Hematopoietic multipotent progenitor cell treated with erythropoietin and hydrocortisone succinate and interleukin-3 and kit ligand, for 17 days (in vitro differentiated cells): ENCODE measurements at places on chromosomes 16 and 17.

DNA sequence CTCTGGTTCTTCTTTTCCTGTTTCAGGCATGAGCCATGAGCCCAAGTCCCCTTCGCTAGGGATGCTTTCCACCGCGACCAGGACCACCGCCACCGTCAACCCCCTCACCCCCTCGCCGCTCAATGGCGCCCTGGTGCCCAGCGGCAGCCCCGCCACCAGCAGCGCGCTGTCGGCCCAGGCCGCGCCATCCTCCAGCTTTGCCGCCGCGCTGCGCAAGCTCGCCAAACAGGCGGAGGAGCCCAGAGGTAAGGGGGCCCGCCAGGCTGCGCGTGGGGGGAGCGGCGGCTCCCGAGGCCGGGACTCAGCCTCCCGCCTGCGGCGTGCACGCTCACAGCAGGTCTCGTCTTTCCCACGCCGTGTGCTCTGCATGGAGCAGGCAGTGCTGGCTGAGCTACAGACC, 20.8 kb downstream of the GSE1 start:
- DNase-seq: no peak

- no peak for DNase-seq
These were observed 71.8 kb downstream of the PLD6 start for GRCh38 chr17:17134051-17134956.

DNA sequence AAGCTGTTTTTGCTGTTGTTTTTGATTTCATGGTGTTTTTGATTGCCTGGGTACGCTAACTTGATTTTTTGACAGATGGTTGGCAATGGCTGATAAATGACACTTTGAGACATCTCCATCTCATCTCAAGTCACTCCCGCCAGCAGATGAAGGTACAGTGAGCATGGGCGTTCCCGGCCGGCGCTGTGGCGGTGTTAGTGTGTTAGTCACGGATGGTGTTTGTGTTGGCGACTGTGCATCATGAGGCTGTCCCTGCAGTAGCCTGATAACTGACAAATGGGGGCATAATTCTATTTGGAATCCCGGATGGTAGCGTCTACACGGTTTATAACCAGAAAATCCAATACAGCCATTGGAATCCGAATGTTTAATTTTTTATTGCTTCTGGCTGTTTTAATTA, 81.6 kb upstream of the ZNF750 start:
- DNase-seq: no peak

GRCh38 chr17:78416791-78417530, 38.5 kb downstream of the PGS1 start:
- no peak for DNase-seq

GRCh38 chr17:32319548-32319905, 22.4 kb downstream of the C17orf75 start:
- DNase-seq: peak; percentile 87

DNA sequence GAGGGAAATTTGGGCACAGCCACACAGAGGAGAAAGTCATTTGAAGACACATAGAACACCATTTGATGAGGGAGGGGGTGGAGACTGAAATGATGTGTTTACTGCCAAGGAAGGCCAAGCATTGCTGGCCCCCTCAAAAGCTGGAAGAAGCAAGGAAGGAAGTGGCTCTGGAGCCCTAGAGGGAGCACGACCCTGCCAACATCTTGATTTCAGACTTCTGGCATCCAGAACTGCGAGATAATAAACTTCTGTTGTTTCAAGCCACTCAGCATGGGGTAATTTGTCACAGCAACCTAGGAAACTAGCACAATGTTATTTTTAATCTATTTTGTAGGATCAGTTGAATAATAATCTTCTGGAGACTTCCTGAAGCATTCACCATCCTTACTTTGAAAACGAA, 314.8 kb upstream of the GOT2 start:
- DNase-seq: no peak

- DNase-seq: no peak
These were observed 205.6 kb downstream of the FOXL1 start for GRCh38 chr16:86783636-86784626.

GRCh38 chr17:10557422-10557821, 8.0 kb upstream of the MYH2 start:
- DNase-seq: no peak

GRCh38 chr17:10628756-10629155, 28.4 kb downstream of the MYH3 start:
- DNase-seq: peak; percentile 24

DNA sequence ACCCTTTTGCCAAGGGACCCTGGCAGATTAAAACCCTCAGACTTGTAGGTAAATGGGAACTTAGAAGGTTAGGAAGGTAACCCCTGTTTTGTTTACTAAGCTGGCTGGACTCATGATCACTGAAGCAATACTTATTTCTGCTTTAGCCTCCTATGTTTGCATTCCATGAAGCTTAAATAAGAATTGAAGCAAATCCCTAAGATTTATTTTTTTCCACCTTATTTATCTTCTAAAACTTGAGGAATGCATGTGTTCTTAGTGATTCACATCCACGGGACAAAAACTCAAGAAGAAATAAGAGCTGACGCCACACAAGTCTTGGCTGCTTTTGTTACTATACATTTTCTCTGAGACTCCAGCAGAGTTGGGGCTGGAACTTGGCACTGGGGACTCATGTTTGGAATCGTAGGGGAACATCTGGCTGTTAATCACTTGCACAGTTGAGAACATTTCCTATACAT, 35.5 kb downstream of the CLUAP1 start:
- no peak for DNase-seq

- DNase-seq: no peak
These were observed 51.8 kb downstream of the MYH3 start for GRCh38 chr17:10605221-10605783.

GRCh38 chr16:88686439-88687253, at the start of gene SNAI3:
Gene SNAI3, minus strand, starts transcription at chr16:88686507. Its CDS starts 101 bp downstream, at chr16:88686406.
- peak; percentile 61 for DNase-seq

DNA sequence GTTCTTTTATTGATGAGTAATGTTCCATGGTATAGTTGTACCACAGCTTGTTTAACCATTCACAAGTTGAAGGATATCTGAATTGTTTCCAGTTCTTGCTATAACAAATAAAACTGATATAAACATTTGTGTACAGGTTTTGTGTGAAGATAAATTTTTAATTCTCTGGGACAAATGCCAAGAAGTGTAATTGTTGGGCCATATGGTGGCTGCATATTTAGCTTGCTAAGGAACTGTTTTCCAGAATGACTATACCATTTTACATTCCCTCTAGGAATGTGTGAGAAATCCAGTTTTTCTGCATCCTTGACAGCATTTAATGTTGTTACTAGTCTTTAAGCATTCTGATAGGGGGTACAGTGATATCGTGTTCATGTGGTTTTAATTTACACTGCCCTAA, 368.5 kb downstream of the KIF2B start:
- no peak for DNase-seq
